Fibroblast of the aortic adventitia (primary cell): ENCODE measurements at places on chromosomes 4 and X. TPM values are rescaled to one million over a fixed set of nuclear protein-coding genes. Genes with fewer than 3 reads are reported as not detected.

The C1QTNF7 gene
- total RNA-seq, result 0.18 and 11.8 TPM in 2 replicates

The GSX2 gene
- not detected in 2 replicates for total RNA-seq

The ZCCHC12 gene
- total RNA-seq, result not detected in 2 replicates

The GBA3 gene
- not detected in 2 replicates for total RNA-seq

The GCNA gene
- total RNA-seq, result 2.3 and 2.4 TPM in 2 replicates

The PAGE2 gene
- total RNA-seq, result not detected in 2 replicates

The STATH gene
- total RNA-seq, result 0.72 TPM in 1 of 2 replicates, not detected in the other
